ENCODE measurements at places on chromosomes 2 and 18.

DNA sequence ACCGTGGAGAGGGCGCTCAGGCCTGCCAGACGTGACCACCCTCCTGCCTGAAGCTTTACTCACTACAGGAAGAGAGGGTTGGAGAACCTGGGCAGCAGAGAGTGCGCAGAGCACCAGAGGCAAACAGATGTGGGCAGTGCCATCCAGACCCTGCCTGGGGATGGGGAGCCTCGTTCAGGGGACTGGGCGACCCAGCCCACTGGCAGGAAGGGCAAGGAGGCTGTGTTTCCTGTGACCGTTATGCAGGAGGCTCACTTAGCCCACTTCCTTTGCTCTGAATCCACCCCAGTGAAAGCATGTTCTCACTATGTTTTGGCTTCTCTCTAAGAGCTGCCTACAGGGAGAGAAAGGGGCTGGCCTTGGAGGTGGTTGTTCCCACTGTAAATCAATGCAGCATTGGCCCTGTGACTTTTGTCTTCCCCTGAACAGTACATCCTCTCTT lies 23.0 kb upstream of the ACKR3 start:
- DNase-seq = no peak

DNA sequence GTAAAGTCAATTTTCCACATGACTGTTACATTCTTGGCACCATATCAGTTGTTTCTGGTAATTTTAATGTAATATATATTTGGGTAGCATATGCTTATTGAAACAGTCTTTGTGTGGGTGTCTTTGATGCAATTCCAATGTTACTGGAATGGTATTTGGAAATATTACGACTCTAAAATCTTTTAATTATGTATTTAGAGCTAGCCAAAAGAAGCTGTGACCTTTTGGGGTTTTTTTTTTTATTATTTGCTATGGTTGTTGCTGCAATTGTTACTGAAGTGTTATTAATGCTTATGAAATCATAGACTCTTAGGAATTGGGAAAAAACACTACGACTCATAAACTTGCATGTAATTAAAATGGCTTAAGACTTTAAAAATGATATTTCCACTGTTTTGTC lies 95.9 kb downstream of the AOX1 start:
- no peak for DNase-seq

DNA sequence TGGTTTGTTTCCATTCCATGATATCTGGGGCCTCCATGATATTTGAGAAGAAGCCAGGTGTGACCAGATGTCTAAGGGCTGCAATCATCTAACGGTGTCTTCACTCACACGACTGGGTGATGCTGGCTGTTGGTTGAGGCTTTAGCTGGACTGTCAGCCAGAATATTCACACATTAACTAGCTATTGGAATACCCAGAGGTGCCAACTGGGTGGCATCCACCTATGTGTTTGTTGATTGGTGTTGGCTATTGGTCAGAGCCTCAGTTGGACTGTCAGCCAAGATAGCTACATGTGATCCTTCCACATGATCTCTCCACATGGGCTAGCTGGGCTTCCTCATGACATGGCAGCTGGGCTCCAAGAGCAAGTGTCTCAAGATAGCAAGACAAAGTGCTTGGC lies 117.4 kb downstream of the CDCA7 start:
- DNase-seq = no peak

DNA sequence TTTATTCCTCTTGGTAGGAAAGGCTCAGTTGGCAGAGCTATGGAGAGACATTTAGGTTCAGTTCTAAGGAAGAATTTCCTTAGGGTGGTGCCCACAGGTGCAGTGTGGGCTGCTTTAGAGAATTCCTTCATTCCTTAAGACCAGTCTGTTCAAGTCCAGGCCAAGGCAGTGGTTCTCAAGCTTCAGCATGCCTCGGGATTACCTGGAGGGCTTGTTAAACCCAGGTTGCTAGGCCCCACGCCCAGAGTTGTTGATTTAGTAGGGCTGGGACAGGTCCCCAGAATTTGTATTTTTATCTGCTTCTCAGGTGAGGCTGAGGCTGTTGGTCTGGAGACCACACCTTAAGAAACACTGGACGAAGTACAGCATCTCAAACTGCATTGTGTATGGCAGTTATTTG lies 68.9 kb downstream of the CERS6 start:
- DNase-seq = no peak

GRCh38 chr2:177252808-177253531 lies 11.6 kb downstream of the NFE2L2 start:
- no peak for DNase-seq

- DNase-seq = peak; percentile 25
These were observed 25.4 kb downstream of the SESTD1 start for GRCh38 chr2:179239195-179239594.

DNA sequence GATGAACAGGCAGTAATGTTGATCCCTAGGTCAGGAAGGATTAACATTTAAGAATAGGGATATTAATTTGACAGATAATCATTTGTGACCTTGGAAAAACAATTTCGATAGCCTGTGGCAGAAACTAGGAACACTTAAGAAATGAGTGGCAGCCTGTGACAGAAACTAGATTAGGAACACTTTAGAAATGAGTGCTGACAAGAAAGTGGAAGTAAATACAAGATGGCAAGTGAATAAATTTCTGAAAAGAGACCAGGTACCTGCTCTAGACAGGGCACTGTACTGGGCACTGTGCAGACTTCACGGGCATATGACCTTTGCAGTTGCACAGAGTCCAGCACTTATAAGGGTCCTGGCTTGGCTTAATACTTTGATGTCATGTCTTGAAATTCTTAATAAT lies 5.5 kb upstream of the HNRNPA3 start:
- DNase-seq = no peak

GRCh38 chr2:54657664-54658083 lies 65.8 kb upstream of the EML6 start:
- DNase-seq = peak; percentile 62
